ENCODE measurements at places on chromosomes 7 and 10.
A peak's percentile ranks its signal among the peaks of the same experiment; 100 is the strongest.

- DNase-seq = no peak
These were observed 19.2 kb upstream of the ZNF32 start for GRCh38 chr10:43667761-43668386.

DNA sequence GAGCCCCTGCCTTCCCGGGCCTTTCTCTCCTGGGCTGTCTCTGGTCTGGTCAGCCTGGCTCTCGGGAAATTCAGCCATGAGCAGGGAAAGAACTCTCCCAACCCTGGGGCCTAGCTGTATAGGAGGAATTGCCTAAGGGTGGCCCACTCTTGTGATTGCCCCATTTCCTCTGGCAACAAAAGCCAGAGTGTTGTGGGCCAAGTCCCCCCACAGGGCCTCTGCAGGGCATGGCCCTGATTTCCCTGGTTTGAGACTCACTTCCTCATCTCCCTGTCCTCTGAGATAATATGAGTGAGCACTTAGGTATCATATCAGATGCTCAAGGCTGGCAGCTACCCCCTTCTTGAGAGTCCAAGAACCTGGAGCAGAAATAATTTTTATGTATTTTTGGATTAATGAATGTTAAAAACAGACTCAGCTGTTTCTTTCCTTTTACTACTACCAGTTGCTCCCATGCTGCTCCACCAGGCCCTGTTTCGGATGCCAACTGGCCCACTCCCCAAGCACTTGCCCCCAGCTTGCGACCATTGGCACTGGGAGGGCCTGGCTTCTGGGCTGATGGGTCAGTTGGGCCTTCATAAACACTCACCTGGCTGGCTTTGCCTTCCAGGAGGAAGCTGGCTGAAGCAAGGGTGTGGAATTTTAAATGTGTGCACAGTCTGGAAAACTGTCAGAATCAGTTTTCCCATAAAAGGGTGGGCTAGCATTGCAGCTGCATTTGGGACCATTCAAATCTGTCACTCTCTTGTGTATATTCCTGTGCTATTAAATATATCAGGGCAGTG, 11.4 kb downstream of the IRF5 start:
- no peak for DNase-seq

DNA sequence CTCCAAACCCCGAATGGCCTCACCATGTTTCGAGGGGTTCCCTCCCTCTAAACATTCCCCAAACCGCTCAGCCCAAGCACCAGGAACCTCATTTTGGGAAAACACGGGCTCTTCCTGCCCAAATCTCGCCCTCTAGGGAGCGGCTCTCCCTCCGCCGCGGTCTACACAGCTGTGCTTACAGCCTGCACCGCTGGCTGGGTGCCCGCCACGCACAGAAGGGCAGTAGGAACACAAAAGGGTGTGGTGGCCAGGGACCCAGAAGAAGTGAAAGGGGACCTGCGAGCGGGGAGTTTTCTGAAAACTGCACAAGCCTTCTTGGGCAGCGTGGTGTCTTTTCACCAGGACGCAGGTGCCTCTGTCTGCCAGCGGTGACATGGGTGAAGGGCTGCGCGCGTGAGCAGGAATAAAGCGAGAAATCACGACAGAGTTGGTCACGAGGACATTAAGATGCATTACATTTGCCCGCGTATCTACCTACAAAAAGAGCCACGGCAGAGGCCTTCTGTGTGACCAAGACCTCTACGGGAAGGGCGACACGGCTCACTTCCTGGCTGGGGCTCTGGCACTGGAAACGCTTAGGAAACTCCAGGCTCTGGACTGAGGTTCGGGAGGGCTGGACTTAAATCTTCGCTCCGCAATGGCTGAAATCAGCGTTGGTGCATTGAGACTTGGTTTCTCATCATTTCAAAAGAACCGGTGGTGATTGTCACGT, 171.7 kb downstream of the LSM5 start:
- no peak for DNase-seq

DNA sequence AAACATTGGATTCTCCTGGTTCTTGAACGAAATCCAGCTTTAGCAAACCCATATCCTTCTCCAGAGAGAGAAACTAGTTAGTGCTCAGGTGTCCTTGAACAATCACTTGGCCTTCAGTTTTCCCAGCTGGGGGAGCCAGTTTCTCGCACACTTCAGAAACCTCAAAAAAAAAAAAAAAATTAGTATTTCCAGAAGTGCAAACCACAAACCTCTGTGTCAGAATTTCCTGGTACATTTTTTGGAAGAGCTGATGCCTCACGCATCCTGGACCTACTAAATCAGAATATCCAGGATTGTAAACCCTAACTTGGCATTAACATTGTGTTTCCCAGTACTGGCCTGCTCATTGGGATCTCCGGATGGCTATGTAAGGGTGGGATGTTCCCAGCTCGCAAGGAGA, 143.4 kb upstream of the EGR2 start:
- DNase-seq = no peak

GRCh38 chr10:86065711-86066251, 300.8 kb downstream of the GRID1 start:
- DNase-seq = no peak

- DNase-seq = no peak
These were observed 325.5 kb upstream of the C7orf33 start for GRCh38 chr7:148264933-148265557.

DNA sequence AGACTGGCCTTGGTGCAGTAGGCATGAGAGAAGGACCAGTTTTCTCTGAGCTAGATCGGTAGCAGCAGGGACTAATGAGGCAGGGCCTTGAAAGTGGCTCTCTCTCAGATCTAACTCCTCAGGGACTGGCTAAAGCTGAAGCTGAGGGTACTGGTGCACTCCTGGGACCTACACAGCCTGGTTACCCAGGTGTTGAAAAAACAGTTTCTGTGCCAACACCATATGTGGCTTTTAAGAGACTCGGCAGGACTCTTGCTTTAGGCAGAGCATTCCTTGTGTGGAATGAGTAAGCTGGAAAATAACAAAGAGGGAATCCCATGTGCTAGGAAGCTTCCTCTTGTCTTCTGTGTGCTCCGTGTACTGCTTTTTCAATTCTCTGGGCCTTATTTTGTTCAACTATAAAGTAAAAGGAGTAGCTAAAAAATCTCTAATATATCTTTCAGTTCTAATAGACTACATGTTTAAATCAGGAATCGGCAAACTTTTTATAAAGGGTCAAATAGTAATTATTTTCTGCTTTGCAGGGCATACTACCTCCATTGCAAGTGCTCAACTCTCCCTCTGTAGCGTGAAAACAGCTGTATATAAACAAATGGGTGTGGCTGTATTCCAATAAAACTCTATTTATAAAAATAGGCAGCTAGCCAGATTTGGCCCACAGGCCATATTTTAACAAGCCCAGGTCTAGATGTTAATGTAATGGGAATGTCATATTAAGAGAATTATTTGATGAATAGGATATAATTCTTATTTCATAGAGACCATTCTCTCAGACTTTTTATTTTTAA, 186.1 kb upstream of the KAT6B start:
- DNase-seq = peak; percentile 16

DNA sequence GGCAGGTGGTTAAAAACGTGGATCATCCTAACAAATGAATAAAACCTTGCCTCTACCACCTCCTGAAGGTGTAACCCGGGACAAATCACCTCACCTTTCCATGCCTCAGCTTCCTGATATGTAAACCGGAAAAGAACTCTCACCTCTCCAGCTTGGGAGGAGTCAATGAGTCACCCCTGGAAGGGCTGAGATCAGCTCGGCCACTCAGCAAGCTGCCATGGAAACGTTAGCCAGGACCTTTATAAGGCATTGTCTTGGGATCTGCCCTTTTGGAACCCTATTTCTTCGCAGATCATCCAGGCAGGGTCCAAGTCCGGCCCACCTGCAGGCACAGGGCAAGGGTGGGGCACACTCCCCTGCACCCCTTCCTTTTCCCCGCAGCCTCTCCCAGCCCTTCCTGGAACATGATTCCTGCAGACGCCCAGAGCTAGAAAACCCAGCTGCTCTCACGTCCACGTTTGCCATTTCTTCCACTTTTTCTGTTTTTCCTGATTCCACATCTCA, 81.6 kb upstream of the PFKP start:
- DNase-seq = no peak

DNA sequence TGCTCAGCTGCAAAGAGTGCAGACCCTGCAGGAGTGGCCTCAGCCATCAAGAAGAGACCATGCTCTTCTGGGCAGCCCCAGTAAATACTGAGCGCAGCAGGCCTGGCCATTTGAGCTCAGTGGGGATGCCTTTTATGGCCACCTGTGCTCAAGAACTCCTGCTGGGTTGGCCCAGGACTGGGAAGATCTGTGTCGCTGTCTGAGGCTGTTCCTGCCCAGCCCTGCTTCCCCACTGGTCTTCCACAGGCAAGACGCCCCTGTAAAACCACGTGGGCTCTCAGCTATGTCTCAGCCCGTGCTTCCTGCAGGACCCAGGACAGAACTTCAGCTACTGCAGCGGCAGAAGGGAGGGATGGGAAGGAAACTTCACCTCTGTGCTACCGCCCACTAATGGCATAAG, 10.5 kb upstream of the PPIF start:
- DNase-seq = no peak

GRCh38 chr7:104963991-104964385, 50.0 kb upstream of the KMT2E start:
- DNase-seq = no peak

DNA sequence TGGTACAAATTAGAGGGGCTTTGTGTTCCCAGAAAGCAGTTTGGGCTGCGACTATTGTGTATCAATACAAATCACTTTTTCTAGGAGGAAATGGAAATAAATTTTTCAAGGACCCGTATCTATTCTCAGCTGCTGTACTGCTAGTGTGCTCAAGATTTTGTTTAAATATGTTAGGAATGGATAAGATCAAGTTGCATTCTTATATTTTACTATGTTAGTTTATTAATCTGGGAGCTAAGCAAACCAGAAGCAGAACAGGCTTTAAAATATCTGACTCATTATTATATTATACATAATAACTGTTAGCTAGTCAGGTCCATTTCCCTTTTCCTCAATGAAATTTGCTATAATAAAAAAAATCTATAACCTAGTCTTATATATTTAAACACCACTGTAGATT, 11.1 kb upstream of the GLCCI1 start:
- no peak for DNase-seq

- DNase-seq = no peak
These were observed 230.7 kb upstream of the CACNA2D1 start for GRCh38 chr7:82674268-82674667.

DNA sequence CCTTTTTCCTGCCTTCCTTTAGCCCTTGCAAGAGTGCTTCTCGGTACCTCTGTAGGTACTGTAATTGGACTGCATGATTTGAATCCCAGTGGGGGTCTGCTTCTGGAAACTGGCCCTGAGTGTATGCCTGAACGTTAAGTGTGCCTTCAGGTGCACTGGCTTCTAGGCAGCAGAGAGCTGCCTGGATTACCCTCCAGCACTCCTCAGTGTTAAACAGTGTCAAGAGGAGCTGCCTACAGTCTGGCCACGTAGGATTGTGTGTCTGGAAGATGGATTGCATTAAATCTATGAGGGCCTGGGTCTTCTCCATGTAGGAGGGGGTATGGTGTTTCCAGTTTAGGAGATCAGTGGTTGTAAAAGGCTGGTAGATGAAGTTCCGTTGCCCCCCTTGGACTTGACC, 103.7 kb downstream of the TRIM24 start:
- DNase-seq = no peak

- DNase-seq = no peak
These were observed 35.5 kb upstream of the NCAPG2 start for GRCh38 chr7:158740013-158740656.

- DNase-seq = no peak
These were observed 41.4 kb downstream of the STAM start for GRCh38 chr10:17685233-17685840.

- DNase-seq = no peak
These were observed 12.4 kb upstream of the IL15RA start for GRCh38 chr10:5989756-5990155.

Measured in NCI-H187 (cell line).